Thoracic aorta (tissue), 2 donors: ENCODE measurements at places on chromosomes 5 and 9. TPM values are rescaled to one million over a fixed set of nuclear protein-coding genes. Genes with fewer than 3 reads are reported as not detected.

DNA sequence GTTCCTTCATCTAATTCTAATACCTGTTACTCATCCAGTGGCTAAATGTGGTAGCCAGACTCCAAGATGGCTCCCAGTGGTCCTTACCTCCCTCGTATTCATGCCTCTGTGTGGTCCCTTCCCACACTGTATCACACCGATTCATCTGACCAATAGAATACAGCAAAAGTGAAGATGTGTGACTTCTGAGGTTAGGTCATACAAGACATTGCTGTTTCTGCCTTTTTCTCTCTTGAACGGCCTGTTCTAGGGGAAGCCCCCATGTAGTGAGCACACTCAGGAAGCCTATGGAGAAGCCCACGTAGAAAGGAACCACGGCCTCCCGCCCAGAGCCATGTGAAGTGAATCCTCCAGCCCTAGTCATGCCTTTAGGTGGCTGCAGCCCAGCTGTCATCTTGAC, 9.4 kb upstream of the C5 start:
- no peak for DNase-seq
- H3K36me3 ChIP-seq = no peaks in the 10 kb centered on the region
- H3K27me3 ChIP-seq = no peaks in the 10 kb centered on the region
- H3K27ac ChIP-seq = no peak overlapping the region
- no peaks in the 10 kb centered on the region for H3K4me1 ChIP-seq

GRCh38 chr9:36489453-36489852, 83.2 kb upstream of the MELK start:
- H3K36me3 ChIP-seq = no peaks in the 10 kb centered on the region
- no peaks in the 10 kb centered on the region for H3K27me3 ChIP-seq
- peaks cover 10% of the 10 kb centered on the region for H3K4me1 ChIP-seq
- H3K27ac ChIP-seq = no peak overlapping the region
- DNase-seq = no peak

DNA sequence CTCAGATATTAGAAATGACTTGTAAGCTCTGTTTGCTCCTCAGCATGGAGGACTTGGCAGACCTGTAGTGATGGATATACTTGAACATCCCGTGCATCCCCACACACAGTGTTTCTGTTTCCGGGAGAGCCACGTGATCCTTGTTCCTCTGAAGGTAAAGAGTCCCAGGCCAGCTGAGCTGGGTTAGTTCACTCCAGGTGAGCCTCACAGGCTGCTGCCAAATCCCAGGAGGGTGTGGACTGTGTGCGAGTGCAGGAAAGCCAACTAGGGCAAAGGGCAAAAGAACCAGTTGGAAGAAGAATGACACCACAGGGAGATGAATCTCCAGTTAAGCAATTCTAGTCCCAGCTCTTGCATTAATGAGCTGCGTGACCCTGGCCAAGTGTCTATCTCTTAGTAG, 10.4 kb upstream of the TOMM5 start:
- no peak for DNase-seq
- peaks cover 8% of the 10 kb centered on the region for H3K27me3 ChIP-seq
- no peaks in the 10 kb centered on the region for H3K36me3 ChIP-seq
- H3K27ac ChIP-seq = no peak overlapping the region
- no peak overlapping the region for H3K4me3 ChIP-seq
- H3K4me1 ChIP-seq = no peaks in the 10 kb centered on the region

DNA sequence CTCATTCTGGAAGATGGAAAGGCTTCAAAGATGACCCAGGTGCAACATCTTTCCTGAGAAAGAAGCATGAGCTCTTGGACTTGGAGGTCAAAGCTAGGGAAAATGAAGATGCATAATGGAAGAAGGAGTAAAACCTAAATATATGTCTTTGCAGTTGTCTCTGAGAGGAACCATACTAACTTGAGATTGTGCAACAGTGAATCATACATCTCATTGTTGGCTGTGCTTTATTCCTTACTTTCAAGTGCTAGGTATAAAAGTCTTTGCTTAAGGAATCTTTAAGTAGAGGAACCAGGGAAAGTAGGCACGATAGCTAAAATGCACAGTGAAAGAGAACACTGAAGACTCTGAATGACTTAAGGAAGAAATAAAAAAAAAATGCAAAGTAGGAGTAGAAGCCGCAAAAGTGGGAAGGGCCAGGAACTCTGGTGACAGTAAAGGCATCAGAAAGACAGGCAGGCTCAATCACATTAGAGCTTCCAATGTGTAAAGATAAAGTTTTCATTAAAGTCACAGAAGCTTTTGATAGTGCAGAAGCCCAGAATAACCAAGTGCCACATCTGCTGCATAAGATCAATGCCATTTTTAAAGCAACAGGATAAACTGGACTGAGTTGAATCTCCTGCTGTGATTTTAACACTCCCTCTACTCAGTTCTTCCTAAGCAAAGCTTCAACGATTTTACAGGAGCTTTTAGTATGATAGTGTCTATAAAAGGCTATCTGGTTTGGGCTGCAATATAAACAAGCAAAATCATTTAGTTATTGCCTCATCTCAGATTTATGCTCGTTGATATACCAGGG, 432.3 kb upstream of the EDIL3 start:
- no peaks in the 10 kb centered on the region for H3K4me1 ChIP-seq
- no peaks in the 10 kb centered on the region for H3K27me3 ChIP-seq
- no peak for DNase-seq
- no peak overlapping the region for H3K4me3 ChIP-seq
- H3K27ac ChIP-seq = no peak overlapping the region
- no peaks in the 10 kb centered on the region for H3K36me3 ChIP-seq

- DNase-seq = no peak
- no peaks in the 10 kb centered on the region for H3K4me1 ChIP-seq
- H3K36me3 ChIP-seq = no peaks in the 10 kb centered on the region
- no peak overlapping the region for H3K27ac ChIP-seq
- no peaks in the 10 kb centered on the region for H3K27me3 ChIP-seq
Observed at GRCh38 chr9:78605041-78606000, 308.4 kb downstream of the PSAT1 start.

DNA sequence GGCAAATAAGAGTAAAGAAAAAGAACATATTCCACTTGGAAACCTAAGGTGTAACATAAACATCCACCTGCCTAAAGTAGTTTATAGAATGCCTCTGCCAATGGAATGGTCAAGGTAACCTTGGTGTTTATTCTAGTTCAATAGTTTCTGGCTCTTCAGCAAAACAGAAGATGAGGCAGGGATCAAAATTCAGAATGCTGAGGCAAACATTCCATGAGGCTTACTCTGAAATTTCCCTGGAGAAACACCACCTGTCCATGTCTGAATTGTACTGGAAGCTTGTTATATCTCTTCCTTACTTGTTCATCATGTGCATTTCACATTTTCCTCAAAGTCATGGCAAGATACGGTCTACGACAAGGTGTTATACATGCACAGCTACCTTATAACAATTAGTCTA, 1862.4 kb upstream of the ACO1 start:
- H3K4me1 ChIP-seq = no peaks in the 10 kb centered on the region
- H3K27me3 ChIP-seq = no peaks in the 10 kb centered on the region

- no peak overlapping the region for H3K27ac ChIP-seq
- no peaks in the 10 kb centered on the region for H3K4me1 ChIP-seq
- no peak overlapping the region for H3K4me3 ChIP-seq
- no peaks in the 10 kb centered on the region for H3K36me3 ChIP-seq
- H3K27me3 ChIP-seq = no peaks in the 10 kb centered on the region
Observed at GRCh38 chr5:43335681-43336080, 22.5 kb upstream of the HMGCS1 start.

Gene CDH9
- not detected for total RNA-seq

GRCh38 chr9:75651709-75652108, 238.8 kb upstream of the PCSK5 start:
- H3K27me3 ChIP-seq = no peaks in the 10 kb centered on the region
- H3K4me1 ChIP-seq = no peaks in the 10 kb centered on the region
- no peak overlapping the region for H3K4me3 ChIP-seq
- H3K36me3 ChIP-seq = no peaks in the 10 kb centered on the region
- DNase-seq = no peak
